Lower leg skin (tissue), 4 donors: ENCODE measurements at places on chromosomes 5 and 9.

GRCh38 chr5:175274171-175274570 is 169.8 kb downstream of the DRD1 start:
- DNase-seq = no peak

GRCh38 chr5:68436686-68437520 is 221.3 kb downstream of the PIK3R1 start:
- no peak for DNase-seq

DNA sequence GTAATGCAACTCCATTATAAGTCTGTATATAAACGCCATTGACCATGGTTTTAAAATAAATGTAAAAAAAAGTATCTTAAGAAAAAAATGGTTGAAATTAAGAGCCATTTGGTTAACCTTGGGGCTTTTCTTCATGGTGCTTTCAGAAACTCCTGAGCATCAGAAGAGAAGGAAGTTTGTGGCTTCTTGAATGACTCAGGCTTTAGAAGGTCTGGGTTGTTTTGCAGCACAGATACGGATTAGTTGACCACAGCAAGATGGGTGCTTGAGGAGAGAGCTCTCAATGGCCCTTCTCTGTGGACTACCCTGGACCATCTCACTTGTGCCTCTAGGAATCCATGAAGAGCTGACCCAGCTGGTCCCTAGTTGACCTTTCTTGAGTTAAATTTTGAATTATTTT is 189.5 kb downstream of the TMEM38B start:
- DNase-seq = no peak

- peak; percentile 46 for DNase-seq
Measured at GRCh38 chr5:151772029-151772845, 483 bp downstream of the G3BP1 start.

DNA sequence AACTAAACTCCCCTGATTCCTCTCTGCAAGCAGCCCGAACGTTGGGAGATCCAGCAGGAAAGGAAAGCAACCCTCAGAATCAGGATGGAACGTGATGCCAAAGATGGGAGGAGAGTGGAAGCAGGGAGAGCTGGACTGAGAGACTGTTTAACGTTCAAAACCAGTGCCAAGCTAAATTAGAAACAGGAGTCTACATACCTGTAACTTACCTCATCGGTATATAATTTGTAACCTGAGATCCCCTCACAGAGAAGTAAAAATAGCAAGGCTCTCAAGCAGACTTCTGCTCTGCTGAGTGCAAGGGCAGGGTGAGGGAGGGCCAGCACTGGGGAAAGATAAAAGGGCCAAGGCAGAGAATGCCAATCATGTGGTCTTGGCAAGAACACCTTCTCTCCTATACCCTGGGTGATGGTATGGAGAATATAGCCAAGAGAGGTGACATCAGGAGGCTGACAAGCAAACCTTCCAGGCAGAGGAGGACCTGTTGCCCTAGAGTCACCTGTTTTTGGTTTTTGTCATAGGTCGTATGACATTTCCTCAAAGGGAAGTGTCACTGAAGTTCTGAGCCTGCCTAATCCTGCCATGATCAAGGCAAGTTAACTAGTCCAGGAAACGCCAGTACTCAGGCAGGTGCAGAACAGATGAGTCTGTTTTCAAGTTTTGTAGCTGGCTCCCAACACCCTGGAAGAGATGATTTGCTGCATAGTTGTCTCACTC is 472.0 kb downstream of the NFIB start:
- no peak for DNase-seq

DNA sequence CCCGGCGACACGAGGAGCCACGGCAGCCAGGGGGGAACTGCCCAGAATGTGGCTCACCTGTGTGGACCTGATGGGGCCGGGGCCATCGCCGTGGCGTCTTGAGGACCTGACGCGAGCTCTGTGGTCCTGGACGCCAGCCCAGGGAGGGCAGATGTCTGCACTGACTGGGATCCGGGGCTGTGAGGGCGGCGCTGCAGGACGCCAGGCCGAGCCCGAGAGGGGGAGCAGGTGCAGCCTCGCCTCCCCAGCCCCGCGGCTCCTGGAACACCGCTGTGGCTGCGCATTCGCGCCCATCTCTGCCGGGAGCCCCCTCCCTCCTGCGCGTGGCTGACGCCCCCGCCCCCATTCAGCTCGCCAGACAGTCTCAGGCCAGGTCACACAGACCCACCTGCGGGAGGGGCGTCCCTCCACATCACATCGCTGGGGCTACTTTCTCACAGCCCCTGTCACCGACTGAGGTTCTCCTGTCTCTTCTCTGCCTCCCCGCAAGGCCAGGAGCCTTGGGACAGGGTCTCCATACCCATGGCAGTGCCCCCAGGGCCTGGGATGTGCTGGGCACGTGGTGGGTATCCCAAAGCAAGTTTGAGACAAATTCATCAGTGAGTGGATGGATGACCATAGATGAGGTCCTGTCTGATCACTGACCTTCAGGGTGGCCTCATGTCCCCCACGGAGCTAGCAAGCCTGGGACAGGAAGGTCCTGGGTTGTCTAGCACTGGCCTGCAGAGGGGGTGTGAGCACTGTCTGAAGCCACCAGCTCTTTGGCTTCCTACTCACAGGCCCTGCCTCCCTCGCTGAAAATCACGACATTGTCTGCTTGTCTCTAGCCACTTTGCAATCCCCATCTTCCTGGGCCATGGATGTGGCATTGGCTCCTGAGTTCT is 47.3 kb downstream of the RASGEF1C start:
- DNase-seq = peak; percentile 58

DNA sequence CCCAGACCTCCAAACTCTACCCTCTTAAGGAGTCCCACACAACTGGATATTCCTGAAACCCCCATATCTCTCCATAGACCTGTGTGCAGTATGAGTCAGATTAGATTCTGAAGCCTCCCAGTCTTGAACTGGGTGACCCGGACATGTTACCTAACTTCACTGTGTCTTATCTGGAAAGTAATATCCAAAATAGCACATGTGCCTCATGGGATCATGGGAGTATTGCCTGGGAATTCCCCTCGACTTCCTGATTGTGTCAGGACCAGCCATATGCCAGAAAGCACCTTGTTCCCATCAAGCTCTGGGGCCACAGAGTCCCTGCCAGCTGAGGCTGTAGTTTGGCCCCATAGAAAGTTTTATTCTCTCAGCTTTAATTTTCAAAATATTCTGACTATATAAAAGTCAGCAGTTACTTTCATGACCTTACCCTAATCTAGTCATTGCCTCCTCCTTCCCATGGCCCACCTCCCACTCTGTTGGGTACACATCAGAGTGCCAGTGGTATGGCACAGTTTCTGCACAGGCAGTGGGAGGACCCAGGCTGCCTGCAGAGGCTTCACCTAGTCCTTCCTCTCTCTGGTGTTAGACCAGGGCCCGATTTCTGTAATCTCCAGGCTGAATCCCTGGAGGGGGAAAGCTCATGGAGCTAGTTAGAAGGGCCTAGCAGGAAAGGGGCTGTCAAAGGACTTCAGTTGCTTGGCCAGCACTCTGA is 19.5 kb upstream of the B4GALT1 start:
- no peak for DNase-seq

DNA sequence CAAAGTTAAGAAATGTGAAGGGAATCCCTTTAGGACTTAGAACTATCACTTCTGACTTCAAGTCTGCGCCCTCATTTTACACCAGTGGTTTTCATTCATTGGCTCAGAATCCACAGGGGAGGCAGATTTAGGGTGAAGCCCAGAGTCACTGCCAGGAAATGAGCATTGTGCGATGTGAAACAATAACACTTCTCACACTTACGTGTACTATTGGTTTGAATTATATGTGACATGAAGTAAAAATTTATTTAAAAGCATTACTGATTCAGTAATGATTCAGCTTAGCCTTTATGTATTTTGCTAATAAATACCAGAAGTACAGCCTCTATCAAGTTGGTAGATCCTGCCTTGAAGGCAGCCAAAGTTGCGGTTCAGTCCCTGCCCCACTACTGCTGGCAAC is 98.6 kb downstream of the PAM start:
- no peak for DNase-seq

GRCh38 chr5:74717596-74717995 is 32.6 kb downstream of the HEXB start:
- no peak for DNase-seq

DNA sequence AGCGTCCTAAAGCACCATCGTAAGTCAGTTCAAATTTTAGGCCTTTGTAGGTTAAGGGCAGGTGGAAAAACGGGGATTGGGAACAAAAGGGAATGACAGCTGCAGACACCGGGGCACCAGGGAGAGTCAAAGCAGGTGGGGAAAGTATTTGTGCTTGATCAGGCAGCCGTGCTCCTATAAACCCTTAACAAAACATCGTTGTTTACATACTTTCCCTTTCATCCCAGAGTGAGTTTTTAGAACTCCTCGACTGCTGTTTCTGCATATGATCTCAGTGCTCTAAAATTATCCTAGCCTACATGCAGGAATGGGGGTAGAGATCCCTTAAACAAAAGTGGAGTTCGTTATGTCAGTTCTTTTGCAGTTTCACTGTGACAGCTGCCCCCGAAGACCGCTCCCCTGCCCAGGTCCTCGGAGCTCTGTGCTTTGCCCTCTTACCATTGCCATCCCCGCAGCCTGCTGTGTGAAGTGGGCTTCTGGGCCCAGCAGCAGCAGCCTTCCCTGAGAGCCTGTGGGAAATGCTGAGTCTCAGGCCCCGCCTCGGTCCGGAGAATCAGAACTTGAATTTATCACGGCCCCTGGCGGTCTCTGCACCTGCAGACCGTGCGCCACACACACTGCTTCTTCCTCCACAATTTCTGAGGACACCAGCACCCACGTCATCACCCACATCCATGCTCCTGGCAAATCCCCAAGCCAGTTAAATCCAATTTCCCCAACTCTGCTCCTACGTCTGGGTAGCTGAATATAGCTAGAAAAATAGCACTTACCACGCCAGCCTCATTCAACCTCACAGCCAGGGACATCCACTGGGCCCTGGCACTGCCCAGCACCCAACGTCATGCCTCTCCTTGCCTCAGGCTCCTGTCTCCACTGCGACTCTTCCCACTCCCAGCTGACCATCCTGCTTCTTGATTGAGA is 86.8 kb downstream of the NSUN2 start:
- no peak for DNase-seq

DNA sequence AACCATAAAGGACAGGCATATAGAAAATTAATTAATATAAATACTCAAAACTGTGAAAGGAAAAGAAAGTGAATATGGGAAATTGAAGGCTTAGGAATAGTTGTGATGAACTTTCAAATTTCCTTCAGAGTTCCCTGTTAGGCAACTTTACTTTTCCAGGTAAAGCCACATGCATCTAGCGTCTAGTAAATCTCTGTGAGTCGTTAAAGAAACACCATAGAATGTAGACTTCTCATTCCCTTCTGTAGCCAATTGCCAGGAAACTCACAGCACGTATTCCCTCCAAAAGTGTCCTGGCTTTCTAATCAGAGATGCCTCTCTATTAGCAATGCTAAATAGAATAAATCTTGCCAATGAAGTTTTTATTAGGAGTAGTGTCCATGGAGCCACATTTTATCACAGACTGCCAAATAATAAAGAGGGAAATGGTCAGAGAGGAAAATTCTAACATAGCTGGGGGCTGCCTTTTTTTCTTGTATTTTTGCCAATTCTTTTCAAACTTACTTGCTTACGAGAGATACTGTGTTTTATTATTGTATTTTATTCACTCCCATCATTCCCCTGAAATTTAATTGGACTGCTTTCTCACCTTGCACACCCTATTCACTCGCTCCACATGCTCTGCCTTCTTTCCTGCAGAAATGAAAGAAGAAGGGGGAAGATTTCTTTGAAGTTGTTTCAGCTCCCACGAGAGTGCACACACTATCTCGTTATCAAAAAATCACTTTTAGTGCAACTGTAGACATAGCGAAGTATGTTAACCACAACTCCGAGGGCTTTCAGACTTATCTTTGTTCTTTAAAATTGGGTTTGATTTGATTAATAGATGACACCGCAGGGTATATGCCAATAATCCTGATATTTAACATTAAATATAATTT is 439.0 kb downstream of the CSNK1G3 start:
- DNase-seq = no peak
